ENCODE measurements at places on chromosomes 2 and 18.
A peak's percentile ranks its signal among the peaks of the same experiment; 100 is the strongest.

GRCh38 chr2:164203131-164203530 lies 418.2 kb downstream of the GRB14 start:
- no peak for DNase-seq

DNA sequence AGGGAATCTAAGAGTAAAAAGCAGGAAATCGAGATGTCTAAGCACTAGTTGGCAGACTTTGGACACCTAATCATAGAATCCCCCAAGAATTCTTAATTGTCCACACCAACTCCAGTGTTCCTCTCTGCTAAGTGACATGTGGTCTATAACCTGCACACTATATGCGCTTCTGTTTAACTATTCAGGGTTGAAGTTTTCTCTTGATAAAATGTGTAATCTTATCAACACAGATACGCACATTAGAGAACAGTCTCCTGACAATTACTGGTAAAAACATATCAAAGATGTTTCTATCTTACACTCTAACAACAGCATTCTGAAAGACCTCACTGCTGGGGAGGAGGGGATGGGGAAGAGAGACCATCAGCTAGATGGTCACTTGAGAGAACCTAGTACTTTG lies 3.9 kb downstream of the ABCB11 start:
- DNase-seq = no peak

- no peak for DNase-seq
These were observed 77.6 kb upstream of the FOXI3 start for GRCh38 chr2:88530081-88530480.

- DNase-seq = no peak
These were observed 727.7 kb downstream of the GALR1 start for GRCh38 chr18:77977331-77977730.

DNA sequence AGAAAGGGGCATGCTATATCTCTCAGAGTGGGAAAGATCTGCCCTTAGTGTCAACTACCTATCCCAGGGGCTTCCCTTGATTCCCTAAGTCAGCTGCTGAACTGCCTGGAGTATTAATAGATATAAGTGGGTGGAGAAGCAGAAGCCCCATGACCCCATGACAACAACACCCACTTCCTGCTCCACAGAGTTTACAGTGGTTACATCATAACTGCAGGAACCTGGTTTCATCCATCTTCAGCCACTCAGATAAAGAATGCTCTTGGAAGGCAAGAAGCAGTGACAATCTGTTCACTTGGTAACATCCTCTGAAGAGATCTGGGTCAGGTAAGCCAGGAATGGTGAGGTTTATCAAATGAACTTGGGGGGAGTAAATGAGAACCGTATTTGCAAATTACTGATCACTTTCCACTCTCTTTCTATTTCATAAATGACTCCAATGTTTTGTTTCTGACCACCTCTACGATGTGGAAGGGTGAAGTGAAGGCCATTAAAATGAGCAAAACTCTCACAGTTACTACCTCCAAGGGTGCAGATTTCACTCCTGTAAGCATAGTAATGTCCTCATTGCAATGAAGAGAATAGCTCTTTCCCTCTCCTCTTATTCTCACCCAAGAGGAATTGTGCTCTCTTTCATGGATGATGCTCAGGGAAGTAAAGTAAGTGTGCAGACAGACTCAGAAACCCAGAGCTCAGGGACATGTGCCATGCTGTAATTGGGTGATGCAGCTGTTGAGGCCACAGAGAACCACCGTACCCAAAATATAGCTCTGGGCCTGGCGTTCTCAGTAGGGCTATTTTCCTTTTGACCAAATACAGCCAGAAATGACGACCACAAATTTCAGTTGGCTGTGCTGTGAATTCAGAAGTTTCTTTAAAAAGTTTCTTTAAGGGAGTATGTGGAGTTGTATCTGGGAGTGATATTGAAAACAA lies 192.8 kb upstream of the APCDD1 start:
- no peak for DNase-seq

GRCh38 chr2:122863532-122863931 lies 1108.1 kb downstream of the TSN start:
- DNase-seq = no peak

- no peak for DNase-seq
These were observed 633 bp upstream of the ARMC9 start for GRCh38 chr2:231197706-231198290.

DNA sequence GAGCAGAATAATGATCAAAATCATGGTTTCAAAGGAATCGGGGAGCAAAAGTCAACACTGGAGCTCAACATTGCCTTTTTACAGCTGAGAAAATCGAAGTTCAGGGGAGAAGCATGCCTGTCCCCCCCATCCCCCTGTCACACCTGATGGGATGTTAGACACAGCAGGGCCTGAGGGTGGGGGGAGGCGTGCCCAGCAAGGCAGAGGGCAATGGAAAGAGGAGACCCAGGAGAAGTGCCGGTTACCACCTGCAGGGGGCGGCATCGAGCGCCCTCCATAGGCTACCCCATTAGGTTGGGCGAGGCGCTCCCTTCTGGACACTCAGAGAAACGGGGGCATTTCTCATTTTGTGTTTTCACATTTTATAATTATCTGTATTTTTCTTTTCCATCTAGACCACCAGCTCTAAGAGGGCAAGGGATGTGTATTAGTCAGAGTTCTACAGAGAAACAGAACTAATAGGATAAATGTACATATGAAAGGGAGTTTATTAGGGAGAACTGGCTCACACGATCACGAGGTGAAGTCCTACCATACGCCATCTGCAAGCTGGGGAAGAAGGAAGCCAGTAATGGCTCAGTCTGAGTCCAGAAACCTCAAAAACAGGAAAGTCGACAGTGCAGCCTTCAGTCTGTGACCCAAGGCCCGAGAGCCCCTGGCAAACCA lies 271.3 kb downstream of the LRATD1 start:
- DNase-seq = no peak

- DNase-seq = no peak
These were observed 51.4 kb upstream of the TRIB2 start for GRCh38 chr2:12665334-12665733.

DNA sequence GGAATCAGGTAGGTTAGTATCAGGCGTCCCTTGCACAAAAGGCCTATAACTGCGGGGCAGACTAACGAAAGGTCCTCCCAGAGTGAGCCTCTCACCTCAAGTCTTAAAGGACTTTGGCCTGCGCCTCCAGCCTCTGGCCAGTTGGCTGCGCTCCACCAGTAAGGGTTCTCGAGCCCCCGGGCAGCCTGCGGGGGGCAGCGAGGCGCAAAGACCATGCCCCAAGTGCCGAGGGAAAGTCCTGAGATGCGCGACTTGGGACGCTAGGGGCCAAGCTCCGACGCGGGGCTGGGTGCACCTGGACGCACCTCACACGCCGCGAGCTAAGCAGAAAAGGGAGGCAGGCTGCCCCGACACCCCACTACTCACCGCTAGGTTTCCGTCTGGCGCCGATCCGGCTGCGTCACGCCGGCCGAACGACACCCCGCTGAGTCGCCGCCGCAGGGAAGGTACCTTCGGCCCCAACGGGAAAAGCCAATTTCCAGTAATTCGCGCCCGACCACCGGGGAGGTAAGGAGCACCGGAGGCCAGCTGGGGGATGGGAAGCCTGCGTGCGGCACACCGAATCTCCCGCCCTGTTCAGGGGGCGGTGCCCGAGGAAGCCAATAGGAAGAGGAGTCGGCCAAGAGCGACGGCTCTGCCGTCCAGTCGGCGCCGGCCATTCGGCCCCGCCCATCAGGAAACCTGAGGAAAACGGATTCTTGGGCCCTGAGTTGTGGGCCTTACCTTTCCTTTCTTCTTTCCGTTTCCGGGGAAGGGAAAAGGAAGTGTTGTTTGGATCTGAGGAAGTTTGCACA lies at the start of gene ORC2:
Gene ORC2 (minus strand): TSS at position 537 of the 794 bp plus-strand sequence. CDS start 5,537 bp downstream, outside the sequence.
- peak; percentile 37 for DNase-seq

DNA sequence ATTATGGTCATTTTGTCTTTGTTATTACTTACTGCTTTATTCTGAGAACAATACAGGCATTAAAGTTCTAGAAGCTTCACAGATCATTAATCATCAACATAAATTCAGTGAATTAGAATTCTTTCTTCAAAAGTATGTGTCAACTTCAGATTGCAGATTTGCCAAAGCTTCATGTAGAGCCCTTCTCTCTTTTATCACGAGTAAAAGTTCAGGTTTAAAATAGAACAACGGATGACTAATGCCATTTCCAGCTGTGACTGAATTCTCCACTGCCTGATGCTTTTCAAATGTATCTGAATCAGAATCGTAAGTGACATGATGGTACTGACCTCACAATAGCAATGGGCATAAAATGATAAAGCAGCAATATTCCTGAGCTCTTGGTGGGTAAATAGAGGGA lies 116.0 kb downstream of the ABCA12 start:
- DNase-seq = no peak

DNA sequence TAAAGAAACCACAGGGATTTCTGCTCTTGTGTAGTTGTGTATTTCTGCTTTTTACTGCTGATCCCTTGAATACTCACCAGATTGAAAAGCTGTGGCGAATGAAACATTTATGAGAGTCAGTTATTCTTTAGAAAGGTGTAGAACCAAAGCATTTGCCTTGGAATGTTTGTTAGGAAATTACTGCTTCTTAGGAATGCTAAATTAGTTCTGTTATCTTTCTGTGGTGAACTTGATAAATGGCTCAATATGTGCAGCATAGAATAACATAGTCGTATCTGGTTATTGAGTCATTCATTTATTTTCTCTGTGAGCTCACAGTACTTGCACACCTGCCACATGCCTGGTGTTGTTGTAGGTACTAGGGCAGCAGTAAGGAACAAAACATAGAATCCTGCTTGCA lies 57.0 kb upstream of the FAM237A start:
- no peak for DNase-seq

- DNase-seq = no peak
These were observed 116.5 kb upstream of the MAP2 start for GRCh38 chr2:209307161-209308001.

GRCh38 chr2:112096098-112096497 lies 41.0 kb downstream of the TMEM87B start:
- DNase-seq = no peak
